ENCODE measurements at places on chromosomes 12 and 14. TPM values are rescaled to one million over a fixed set of nuclear protein-coding genes. Genes with fewer than 3 reads are reported as not detected.
A peak's percentile ranks its signal among the peaks of the same experiment; 100 is the strongest.

DNA sequence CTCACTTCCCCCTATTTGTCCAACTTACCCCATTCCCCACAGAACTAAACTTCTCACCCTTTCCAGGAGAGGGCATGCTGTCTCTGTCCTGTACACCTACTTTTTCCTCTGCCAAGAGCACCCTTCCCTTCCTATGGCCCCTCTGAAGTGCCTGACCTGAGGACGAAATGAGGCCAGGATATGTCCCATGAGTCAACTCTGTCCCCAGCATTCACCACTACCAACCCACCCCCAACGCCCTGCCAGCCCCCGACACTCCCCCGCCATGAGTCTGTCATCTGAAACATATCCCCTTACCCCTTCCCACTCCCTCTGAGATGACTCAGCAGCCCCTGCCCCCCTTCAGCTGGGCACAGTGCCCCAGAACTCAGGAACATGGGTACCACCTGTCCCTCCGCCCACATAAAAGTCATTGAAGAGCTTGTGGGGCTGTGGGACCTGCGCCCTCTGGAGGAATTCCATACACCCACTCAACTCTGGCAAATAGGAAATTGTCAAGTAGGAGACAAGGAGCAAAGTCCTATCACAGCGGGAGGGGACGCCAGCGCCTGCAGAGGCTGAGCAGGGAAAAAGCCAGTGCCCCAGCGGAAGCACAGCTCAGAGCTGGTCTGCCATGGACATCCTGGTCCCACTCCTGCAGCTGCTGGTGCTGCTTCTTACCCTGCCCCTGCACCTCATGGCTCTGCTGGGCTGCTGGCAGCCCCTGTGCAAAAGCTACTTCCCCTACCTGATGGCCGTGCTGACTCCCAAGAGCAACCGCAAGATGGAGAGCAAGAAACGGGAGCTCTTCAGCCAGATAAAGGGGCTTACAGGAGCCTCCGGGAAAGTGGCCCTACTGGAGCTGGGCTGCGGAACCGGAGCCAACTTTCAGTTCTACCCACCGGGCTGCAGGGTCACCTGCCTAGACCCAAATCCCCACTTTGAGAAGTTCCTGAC is 26.3 kb downstream of the ITGA7 start:
- no peaks in the 10 kb centered on the region for H3K36me3 ChIP-seq
- peak overlapping the region; percentile 34 for H3K4me3 ChIP-seq
- no peaks in the 10 kb centered on the region for H3K4me1 ChIP-seq
- DNase-seq: no peak
- H3K27ac ChIP-seq: no peak overlapping the region

DNA sequence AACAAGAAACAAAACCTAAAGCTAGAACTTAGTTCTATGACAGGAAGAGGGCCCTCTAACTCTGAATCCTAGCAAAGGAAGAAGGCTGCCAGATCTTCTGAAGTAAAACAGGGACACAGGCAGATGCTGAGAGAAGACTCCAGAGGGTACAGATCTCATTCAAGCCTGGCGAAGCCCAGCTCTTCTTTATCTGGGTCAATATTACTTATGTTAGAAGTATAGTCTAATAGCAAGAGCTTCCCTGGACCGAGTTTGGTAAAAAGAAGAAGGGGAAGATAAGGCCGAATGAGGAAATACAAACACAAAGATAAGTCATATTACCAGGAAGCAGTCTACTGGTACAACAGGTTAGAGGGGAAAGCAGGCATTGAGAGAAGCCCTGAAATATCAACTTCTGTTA is 79.9 kb upstream of the CCDC91 start:
- no peaks in the 10 kb centered on the region for H3K36me3 ChIP-seq
- no peak overlapping the region for H3K4me3 ChIP-seq
- no peaks in the 10 kb centered on the region for H3K4me1 ChIP-seq
- no peaks in the 10 kb centered on the region for H3K27me3 ChIP-seq
- H3K27ac ChIP-seq: no peak overlapping the region

- H3K36me3 ChIP-seq: no peaks in the 10 kb centered on the region
- no peak for DNase-seq
- no peaks in the 10 kb centered on the region for H3K4me1 ChIP-seq
- no peaks in the 10 kb centered on the region for H3K27me3 ChIP-seq
- no peak overlapping the region for H3K27ac ChIP-seq
- no peak overlapping the region for H3K4me3 ChIP-seq
These were observed 273.9 kb upstream of the RTL1 start for GRCh38 chr14:101177301-101177971.

DNA sequence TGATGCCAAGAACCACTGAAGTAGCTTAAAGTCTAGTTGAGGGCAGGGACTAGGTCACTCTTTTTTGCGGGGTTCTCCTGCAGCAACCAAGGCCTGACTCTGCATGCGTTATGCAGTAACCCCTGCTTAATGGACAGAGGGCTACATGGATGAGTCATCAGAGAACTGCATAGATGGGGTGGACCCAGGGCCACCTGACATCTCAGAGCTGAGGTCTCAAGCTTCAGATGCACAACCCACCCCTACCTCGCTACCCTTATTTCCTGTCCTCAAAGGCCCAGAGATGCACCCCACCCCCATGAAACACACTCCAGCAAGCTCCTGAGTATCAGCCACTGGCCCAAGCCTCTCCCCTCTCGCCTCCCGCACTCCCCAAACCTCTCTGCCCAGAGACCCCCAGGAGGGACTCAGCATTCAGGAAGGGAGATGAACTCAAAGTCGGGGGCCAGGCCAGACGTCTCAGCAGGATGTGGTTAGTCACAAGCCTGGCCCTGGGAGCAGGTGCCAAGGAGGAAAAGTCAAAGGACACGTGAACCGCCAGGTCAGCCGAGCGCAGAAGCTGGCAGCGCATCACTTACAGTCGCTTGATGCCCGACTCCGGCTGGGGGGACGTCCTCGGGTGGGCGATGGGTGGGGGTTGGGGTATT is 25.8 kb downstream of the SNRNP35 start:
- no peaks in the 10 kb centered on the region for H3K36me3 ChIP-seq
- no peak overlapping the region for H3K27ac ChIP-seq
- DNase-seq: no peak
- H3K4me1 ChIP-seq: no peaks in the 10 kb centered on the region
- no peak overlapping the region for H3K4me3 ChIP-seq

GRCh38 chr14:79351011-79351410 is 860.3 kb downstream of the DIO2 start:
- no peaks in the 10 kb centered on the region for H3K36me3 ChIP-seq
- H3K27me3 ChIP-seq: no peaks in the 10 kb centered on the region

STYK1 gene
- 4.9 TPM for total RNA-seq

CLEC4D gene
- 0.33 TPM for total RNA-seq

MSRB3 gene
- 35.0 TPM for total RNA-seq

TBX3 gene
- total RNA-seq: 78.3 TPM

Measured in breast epithelium (tissue), 4 donors.